ENCODE measurements at places on chromosomes 4 and X.
A peak's percentile ranks its signal among the peaks of the same experiment; 100 is the strongest.

GRCh38 chr4:186651624-186652023, 72.0 kb downstream of the FAT1 start:
- no peak for DNase-seq

- no peak for DNase-seq
Measured at GRCh38 chr4:3226467-3226866, 22.5 kb upstream of the MSANTD1 start.

GRCh38 chr4:6876440-6876839, 33.2 kb upstream of the TBC1D14 start:
- DNase-seq, result no peak

GRCh38 chrX:18047491-18047890, 173.2 kb downstream of the BEND2 start:
- DNase-seq, result no peak

DNA sequence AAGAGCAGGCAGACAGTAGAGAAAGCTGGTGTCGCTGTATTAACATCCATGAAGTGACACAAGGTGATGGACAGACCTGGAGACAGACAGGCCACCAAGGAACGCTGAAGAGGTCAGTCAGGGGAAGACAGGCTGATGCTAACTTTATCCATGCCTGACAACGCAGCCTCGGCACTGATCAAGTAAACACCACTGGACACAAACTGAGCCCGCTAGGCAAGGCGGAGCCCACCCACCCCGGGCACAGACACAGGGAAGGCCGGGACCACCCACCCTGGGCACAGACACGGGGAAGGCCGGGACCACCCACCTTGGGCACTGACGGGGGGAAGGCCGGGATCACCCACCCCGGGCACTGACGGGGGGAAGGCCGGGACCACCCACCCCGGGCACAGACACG, 18.8 kb downstream of the PPP2R3B start:
- DNase-seq, result no peak

- DNase-seq, result no peak
Measured at GRCh38 chrX:120625371-120625770, 4.5 kb downstream of the C1GALT1C1 start.

GRCh38 chr4:55038176-55038890, 87.1 kb downstream of the KDR start:
- DNase-seq, result no peak

GRCh38 chrX:77597090-77597489, 149.9 kb downstream of the FGF16 start:
- DNase-seq, result no peak

- DNase-seq, result no peak
Measured at GRCh38 chrX:48698306-48698705, 1.8 kb downstream of the SUV39H1 start.

GRCh38 chr4:127917151-127917550, 36.5 kb downstream of the PLK4 start:
- DNase-seq, result no peak

- DNase-seq, result peak; percentile 8
Measured at GRCh38 chr4:56757261-56757746, 64.2 kb downstream of the SPINK2 start.

- no peak for DNase-seq
Measured at GRCh38 chr4:42816189-42816879, 76.2 kb upstream of the GRXCR1 start.
